ENCODE measurements at places on chromosomes 4 and X.

GRCh38 chr4:174394915-174395314 is 111.2 kb downstream of the CEP44 start:
- DNase-seq, result no peak

DNA sequence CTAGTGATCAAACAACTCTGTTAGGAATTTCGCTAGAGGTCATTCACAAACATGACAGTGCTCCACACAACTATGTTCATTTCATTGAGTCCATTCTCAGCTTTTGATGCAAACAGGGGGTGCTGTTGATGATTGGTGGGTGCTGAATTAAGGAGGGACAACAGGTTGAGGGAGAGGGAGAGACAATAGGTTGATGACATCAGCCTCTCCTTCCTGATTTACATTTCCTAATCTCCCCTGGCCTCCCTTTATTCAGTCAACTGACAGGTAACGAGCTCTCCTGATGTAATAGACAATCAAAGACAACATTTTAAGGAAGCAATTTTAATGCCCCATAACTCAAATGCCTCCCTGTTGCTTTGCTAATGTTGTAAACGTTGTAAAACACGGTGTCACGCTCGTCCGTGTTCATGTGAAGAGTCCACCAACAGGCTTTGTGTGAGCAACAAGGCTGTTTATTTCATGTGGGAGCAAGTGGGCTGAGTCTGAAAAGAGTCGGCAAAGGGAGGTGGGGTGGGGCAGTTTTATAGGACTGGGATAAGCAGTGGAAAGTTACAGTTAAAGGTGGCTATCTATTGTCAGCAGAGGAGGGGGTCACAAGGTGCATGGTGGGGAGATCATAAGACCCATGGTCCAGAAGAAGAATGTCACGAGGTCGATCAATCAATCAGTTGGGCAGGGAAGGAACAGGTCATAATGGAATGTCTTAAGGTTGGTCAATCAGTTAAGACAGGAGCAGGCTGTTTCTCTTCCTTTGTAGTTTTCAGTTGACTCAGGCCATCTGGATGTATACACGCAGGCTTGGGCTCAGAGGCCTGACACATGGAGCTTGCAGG is 4.8 kb upstream of the GAR1 start:
- no peak for DNase-seq

DNA sequence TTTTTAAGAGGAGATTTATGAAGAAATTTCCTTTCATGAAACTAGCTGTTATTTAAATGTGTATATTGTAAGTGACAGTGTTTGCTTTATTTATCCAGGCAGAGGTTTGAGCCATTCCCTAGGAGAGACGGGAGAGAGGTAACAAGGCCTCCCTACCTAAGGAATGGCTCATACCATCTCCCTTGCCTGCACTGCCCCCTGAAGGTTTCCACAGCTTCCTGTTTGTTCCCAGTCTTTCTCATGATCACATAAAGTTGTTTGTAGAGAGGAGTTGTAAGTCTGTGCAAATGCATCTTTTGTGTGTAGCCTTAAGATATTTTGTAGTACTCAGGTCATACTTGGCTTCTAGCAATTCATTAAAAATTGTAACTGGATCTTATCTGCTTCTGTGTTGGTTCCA is 1504.5 kb upstream of the PCDH10 start:
- DNase-seq, result no peak

- no peak for DNase-seq
These were observed 206.4 kb upstream of the PACRGL start for GRCh38 chr4:20493761-20494353.

- DNase-seq, result no peak
These were observed 23.0 kb upstream of the NFKB1 start for GRCh38 chr4:102478186-102478585.

DNA sequence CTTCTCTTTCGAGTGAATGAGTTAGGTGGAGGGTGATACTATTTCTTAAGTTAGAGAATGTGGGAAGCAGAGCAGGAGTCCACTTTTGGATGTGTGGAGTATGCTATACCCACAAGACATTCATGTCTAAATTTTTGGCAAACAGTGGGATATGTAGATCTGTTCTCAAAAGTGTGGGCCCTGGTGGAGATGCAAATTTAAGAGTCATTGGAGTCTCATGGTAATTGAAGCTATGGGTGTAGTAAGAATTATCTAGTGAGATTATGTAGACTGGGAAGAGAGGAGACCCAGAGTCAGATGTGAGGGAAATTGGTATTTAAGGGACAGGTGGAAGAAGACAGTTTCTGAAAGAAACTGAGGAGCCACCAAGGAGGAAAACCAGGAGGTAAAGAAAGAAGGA is 7.0 kb downstream of the CEP135 start:
- DNase-seq, result no peak

- DNase-seq, result no peak
These were observed 46.3 kb downstream of the STARD8 start for GRCh38 chrX:68693481-68694434.

DNA sequence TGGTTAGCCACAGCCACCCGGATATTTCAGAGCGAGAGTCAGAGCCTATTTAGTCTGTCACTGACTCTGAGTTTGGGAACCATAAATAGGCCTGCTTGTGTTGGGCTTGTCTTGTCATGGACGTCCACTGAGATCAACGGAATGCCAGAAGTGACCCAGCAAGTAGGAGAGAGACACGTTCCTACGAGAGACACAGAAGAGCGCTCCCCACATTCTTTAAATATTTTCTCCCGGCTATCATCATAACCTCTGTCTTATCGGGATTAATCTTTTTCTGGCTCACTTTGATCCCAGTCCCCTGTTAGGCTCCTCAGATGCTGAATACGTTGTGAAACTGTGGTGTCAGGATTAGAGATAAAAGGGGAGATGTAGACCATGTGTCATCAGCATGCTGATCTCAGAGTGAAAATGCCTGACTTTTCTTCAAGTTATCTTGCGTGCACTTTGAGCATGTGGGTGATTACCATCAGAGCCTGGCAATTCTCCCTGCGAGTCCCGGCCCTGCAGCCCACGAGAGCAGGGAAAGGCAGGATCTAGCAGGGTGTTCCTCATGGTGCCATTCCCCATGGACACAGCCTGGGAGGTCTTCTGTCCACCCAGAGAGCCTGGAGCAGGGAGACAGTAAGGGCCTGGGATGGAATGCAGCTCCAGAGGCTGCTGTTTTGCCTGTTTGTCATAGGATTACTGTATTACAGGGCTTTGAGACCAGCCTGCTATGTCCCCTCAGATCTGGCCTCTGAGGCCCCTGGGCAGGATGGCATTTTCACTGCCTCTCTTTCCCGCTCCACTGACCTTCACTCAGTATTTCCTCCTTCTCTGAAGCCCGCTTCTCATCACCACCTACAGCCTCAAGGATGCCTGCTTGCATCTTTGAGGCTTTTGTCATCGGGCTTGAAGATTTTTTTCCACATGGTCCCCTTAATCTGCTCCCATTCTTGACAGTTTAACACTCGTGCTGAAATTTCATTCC is 2.8 kb upstream of the TENM3 start:
- no peak for DNase-seq

GRCh38 chr4:170666909-170667308 is 577.2 kb upstream of the AADAT start:
- no peak for DNase-seq

GRCh38 chrX:27746516-27746915 is 61.3 kb upstream of the MAGEB10 start:
- DNase-seq, result no peak

Data from stimulated activated CD8-positive, alpha-beta memory T cell treated with anti-CD3 and anti-CD28 coated beads, Interleukin-12 subunit alpha, Interleukin-12 subunit beta, amount 100 ng/mL, for 1 hour (primary cell).